ENCODE measurements at places on chromosomes 4 and X.

DNA sequence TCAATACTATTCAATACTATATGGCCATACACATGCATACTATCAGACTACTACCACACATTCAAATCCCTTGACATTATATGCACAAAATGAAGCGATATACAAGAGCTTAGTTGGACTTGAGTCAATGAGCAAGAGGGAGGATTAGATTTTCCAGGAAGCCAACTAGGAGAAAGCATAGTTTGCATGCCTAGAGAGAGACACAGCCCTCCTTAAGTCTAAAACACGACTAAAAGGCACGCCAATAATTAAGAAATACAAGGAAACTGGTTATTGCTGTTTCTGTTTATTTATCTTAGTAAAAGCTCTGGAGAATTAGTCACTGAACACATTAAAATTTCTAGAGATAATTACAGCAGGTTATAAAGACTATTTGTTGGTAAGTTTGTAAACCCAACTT lies 21.8 kb downstream of the MBNL3 start:
- no peak for DNase-seq

DNA sequence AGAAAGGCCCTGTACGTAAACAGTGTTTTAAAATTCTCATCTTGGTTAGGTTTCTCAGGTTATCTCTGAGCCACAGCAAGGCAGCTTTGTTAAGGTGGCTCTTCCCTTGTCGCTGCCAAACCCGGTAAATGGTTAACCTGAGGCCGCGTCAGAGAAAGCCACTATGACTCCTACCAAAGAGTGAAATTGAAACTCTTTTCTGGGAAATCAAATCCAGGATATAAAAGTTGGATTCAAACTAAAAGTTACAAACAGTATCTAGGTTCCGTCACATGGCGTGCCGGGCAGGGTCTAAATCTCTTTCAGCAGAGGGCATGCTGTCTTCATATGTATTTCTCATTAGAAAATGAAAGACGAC lies 433 bp downstream of the MMAA start:
- DNase-seq, result peak; percentile 24

GRCh38 chr4:179719766-179720450 lies 2277.7 kb upstream of the AGA start:
- DNase-seq, result no peak

DNA sequence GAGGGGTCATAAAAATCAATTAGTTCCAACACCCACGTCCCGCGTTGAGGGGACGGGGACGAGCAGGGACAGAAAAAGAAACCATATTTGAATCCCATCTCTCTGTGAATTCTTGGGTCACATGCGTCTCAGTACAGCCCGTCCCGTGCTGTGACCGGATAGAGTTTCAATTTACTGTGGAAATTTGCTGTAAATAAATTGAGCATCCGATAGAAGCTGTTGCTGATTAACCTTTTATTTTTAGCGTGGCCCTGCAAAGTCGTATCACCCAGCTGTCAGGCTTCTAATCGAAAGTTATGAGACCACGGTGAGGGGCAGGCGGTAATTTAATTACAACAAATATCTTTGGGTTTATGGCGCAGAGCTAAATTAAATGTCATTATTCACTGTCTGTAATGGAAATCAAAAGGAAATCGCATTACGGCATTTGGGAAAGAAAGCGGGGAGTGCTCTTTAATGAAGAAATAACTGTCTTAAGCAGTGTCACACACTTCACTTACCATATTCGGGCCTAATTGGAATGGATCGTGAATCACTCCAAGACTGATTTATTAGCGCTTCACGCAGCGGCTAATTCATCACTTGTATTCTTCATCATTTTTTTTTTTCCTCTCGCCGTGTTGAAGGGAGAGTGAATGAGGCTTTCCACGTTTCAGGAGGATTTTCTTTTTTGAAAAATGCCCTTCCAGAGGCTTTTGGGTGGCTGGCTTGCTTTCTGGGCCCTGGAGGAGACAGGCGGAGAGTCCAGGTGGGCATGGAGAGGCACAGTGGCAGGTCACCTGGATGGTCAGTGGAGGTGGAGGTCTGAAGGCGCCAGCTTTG lies 7.3 kb downstream of the SHOX start:
- no peak for DNase-seq

- no peak for DNase-seq
Observed at GRCh38 chr4:1563241-1563640, 120.9 kb downstream of the FAM53A start.

- DNase-seq, result no peak
Observed at GRCh38 chr4:48205107-48205506, 64.5 kb downstream of the TEC start.

DNA sequence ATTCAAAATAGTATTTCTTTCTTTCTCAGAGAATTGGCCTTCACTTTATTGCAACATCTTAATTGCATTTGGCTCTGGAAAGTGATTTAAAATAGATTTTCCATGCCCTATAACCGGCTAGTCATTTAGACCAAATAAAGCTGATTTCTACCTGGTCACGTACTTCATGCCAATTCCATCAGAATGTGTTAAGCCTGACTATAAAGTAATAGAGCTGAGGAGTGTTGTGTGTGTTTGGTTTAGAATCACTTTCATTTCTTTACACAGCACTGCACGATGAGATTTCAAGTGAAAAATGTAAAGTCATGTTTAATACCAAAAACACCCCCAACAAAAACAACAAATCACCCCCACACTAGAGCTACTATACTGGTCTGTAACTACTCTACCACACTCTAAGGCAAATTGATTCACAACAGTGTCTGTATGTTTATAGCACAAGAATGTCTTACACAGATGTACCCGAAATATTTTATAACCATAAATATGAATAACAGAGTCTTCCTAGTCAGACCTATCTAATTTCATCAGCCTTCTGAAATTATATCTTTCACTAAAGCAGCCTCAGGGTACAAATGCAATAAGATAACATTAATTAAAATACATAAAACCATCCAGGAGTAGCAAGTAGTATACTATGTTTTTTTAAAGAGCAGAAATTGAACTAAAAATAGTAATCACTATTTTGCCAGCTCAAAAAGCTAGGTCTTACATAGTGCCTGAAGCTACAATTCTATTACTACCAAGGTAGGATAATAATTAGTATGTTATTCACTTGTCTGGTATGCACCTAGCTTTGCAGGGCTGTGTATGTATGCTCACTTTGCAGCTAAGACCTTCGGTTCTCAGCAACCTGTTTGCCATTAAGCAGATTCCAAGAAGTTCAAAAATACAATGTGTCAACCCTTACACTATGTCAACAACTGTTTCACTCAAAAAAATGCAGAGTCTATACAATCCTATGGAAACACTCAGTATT lies 28.4 kb downstream of the APBB2 start:
- DNase-seq, result no peak

- DNase-seq, result no peak
Observed at GRCh38 chr4:108709234-108709633, 53.6 kb downstream of the ETNPPL start.

DNA sequence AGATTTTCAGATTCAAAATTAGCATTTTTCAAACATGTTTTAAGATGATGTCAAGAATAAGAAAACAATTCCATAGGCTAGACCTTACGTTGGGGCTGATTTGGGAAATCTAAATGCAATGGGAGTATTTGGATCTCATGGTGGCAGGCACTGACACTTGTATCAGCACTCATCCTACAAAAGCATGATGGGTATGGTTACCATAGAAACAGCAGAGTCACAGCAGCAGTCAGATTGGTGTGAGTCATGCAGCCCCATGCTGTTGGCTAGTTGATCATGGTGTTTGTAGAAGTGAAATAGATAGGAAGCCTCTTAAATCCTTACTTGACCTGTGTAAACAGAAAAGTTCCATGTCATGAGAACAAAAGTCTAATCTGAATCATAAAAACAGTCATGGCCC lies 1637.3 kb upstream of the PABPC4L start:
- no peak for DNase-seq

DNA sequence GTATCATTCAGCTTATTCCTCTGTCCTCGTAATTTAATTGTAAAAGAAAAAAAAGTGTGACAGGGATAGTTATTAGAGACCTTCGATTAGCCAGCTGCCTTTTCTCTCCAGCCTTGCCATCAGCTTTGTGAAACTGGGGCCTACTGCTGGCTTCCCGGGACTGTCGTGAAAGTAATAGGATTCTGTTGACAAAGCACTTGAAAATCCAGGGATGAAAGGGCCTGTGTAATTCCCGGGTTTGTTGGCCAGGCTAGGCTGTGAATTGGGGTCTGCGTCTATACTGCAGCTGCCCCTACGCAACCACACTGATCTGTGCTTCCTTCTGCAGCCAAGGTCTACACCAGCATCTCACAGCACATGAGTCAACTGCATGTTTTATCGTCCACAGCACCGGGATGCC lies 120.4 kb upstream of the SCML1 start:
- no peak for DNase-seq

GRCh38 chrX:42616981-42617380 lies 161.0 kb downstream of the PPP1R2C start:
- DNase-seq, result no peak

DNA sequence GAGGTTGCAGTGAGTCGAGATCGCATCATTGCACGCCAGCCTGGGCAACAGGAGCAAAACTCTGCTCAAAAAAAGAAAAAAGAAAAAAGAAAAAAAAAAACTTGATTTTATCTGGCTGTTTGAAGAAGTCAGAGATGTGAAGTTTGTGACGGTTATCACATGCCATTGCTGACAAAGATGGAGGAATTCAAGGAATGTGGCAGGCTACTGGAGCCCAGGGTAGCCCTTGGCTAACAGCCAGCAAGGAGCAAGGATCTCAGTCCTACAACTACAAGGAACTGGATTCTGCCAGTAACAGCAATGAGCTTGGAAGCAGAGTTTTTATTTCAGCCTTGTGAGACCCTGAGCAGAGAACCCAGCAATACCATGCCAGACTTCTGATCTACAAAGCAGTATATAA lies 24.3 kb upstream of the TET2 start:
- no peak for DNase-seq

- no peak for DNase-seq
Observed at GRCh38 chr4:118746251-118746919, 61.2 kb downstream of the METTL14 start.

- DNase-seq, result no peak
Observed at GRCh38 chrX:20715176-20715575, 448.5 kb upstream of the RPS6KA3 start.

DNA sequence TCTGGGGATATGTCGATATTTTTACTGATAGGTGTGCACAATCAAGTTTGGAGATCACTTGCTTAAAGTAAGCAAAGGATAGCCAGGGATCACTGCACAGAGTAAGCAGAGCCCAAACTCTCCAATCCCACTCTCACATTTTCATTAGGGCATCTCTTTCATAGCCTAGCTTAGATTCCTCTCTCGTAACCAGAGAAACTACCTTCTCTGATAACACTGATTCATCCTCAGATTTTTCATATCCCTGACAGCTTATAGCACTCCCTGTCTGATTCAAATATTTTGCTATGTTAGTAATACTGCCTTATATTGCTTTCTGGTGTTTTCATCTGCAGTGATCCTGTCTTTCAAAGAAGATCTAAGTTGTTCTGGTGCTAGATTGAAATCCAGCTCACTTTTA lies 123.7 kb downstream of the CBLL2 start:
- no peak for DNase-seq

- DNase-seq, result no peak
Observed at GRCh38 chrX:16386126-16386525, 218.8 kb downstream of the MAGEB17 start.

DNA sequence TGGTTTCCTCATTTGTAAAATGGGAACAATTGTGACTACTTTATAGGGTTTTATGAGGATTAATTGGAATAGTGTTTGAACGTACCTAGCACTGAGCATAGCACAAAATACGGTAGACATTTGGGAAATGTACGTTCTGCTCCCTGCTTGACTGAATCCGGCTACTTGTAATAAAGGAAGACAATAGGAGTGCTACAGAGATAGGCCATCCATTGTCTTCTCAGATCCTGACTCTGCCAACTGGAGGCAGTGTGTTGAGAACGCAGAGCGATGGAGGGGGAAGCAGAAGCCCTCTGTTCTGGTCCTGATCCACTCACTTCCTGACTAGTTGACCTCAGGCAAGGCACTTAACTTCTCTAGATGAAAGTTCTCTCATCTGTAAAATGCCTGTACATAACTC lies 26.4 kb downstream of the ENPP6 start:
- no peak for DNase-seq
